ENCODE measurements at places on chromosomes 6 and 20.

- no peak for DNase-seq
Measured at GRCh38 chr20:51800872-51801121, 1.5 kb downstream of the SALL4 start.

GRCh38 chr6:786946-787763 lies 94.2 kb upstream of the EXOC2 start:
- no peak for DNase-seq

DNA sequence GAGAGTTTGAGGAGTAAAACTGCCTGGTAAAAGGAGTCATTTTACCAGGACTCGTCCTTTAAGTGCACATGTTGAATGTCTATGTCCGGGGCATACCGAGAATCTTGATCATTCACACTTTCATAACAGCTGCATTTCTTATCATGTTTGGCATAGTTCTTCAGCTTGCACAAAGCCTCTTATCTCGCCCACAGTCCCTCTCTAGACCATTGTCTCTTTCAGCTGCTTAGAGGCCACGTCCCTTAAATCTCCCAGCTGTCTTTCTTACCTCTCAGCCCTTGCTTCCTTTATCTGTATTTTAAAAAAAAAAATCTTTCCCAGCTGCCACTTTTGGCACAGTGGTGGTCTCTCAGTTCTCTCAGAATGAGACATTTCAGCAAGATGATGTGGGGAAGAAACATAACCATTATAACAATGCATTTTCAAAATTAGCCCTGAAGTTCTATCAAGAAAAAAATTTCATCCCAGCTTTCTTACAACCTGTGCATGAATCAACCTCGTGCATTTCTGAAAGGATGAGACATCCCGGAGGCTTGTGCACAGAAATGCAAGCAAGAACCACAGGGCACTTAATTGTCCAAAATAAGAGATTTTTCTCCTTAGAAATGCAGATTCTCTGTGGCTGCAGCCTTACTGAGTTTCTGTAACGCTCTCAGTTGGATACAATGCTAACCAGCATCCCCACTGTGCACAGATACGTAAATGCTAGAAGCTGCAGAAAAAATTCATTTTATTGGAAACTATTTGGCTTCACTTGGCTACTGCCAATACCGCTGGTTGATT lies 24.2 kb downstream of the RBM24 start:
- DNase-seq, result no peak

GRCh38 chr6:98653179-98653578 lies 181.2 kb upstream of the POU3F2 start:
- no peak for DNase-seq

GRCh38 chr20:57175397-57176010 lies 90.9 kb downstream of the BMP7 start:
- DNase-seq, result no peak

DNA sequence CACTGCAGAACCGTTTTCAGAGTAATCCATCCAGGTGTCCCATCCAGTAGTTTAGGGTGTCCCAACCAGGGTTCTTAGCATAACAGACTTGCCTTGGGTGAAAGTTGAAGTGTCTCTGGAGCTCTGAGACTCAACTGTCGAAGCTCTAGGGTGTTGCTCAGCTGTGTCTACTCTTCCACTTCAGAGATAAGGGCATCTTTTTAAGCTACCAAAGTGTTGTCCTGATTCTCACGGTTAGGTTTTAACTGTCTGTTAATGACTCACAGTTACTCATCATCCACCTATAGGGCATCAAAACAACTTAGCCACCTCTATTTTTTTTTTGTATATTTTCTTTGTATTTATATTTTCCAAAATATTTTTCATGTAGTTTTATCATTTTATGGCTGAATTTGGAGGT lies 36.9 kb upstream of the TBX18 start:
- no peak for DNase-seq

GRCh38 chr20:10217721-10218410 lies 764 bp upstream of the SNAP25 start:
- peak; percentile 40 for DNase-seq

GRCh38 chr20:36061754-36062153 lies 92.8 kb upstream of the EPB41L1 start:
- DNase-seq, result no peak

DNA sequence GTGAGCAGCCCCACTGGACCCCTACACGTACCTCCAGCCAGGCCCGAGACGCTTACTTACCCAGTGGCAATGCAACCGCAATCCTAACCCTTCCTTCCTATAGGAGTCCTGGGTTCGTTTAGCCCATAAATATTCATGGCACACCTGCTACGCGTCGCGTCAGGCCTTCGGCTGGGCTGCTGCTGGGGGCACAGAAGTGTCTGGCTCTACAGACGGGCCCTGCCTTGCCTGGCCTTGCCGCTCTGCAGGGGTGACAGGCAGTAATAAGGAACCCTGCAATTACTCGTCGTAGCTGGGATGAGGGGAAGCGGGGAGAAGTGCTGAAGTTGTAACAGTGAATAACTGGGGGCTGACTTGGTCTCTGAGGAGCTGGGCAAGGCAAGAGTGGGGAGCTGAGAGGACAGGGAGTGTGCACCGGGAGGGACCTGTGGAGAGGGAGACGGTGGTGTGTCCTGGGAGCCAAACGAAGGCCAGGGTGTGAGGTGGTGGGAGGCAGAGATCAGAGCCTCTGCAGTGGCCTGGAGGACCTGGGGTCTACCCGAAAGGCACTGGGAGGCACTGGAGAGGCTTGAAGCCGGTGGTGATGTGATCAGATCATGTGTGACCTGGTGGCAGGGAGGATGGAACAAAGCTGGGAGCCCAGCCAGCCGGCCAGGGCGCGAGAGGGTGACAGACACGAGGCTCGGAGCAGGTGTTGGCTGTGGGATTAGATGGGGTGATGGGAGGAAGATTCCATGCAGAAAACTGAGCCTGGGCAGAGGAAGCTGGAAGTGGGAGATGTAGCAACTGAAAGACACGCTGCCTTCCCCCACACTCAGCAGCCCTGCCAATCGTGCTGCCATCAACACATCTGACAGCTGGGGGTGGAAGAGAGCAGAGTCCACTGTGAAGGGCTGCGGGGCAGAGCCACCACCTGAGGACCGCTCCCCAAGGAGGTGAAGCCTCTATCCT lies 36.4 kb downstream of the PSMG4 start:
- DNase-seq, result no peak

DNA sequence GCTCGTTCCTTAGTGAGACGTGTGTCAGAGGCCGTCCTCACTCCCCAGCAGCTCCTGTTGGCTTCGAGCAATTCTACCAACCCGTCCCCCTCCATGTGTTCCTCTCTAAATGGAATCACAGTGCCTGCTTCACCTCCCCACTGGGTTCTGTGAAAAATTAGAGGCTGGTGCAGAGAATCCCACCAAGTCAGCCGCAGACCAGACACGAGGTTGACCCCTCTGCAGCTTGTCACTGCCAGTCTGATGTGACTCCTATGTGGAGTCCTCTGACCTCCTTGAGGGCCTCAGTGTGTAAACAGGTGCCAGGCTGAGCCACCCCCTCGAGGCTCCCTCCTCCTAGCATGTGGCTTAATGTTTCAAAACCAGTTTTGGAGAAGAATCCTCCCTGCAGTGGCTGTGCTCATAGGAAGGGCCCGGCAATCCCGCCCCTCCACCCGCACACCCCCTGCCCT lies 12.6 kb upstream of the IRF4 start:
- DNase-seq, result no peak

DNA sequence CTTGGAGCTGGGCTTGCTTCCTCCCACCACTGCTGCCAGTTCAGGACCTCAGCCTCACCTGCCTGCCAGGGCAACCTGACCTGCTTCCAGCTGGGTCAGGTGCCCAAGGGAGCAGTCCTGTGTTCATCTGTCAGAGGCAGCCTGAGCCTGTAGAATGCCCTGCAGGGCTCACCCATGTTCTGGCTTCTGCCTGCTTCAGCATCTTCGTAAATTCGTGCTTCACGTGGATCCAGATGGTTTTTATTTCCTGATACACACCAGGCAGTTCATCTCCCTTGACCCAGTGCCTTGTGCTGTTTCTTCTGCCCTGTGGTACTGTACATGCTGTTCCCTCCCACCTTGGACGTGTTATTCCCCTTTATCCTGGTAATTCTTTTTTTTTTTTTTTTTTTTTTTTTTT lies 50.2 kb downstream of the ARID1B start:
- DNase-seq, result no peak

GRCh38 chr6:14754751-14755513 lies 490.9 kb upstream of the JARID2 start:
- DNase-seq, result no peak

GRCh38 chr6:2037237-2037926 lies 208.0 kb downstream of the GMDS start:
- no peak for DNase-seq

DNA sequence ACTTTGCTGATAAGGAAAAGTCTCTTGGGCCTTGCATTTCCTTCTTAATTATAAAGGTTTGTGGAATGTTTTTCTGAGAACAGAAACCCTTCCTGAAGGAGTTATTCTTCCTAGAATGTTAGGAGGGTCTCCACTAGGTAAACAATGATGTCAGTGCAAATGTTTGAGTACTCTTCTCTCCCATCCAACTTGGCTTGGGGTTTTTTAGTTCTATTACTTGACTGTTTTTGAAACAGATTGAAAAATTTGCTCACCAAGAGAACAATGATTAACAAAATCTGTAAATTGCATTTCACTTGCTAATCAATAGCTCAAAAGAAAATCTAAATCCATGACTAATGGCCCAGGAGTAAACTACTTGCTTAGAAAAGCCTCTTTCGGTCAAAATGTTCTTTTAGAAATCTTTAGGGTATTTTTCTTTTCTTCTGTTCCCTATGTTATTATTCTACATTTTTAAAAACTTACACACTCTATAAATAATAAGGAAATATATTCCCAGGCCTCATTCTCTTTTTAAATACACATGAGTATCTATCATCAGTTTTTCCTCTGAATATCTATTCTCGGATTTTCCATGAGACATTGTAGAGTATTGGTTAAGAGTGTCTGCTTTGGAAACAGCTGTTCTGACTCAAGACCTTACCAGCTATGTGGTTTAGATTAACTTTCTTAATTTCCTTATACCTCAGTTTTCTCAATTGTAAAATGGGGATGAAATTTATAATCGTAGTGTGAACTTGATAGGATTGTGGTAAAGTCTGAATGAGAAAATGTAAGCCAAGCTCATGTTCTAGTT lies 234.2 kb upstream of the CITED2 start:
- no peak for DNase-seq

DNA sequence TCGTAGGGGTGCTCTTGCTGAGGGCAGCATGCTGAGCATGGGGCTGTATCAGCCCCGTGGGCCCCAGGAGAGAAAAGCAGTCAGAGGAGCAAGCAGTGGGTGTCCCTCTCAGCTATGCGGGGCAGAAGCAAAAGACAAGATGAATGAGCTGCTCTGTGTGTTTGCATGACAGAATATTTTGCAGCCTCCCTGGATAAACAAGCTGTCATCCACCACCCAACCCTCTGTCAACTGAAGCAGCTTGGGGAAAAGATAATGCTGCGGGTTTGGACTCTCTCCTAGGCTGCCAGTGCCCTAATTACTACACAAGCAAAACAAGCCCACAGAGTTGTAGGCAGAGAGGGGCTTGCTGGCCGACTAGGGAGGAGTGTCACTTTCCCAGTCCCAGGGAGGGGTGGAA lies 82.3 kb upstream of the PTPRT start:
- DNase-seq, result no peak

DNA sequence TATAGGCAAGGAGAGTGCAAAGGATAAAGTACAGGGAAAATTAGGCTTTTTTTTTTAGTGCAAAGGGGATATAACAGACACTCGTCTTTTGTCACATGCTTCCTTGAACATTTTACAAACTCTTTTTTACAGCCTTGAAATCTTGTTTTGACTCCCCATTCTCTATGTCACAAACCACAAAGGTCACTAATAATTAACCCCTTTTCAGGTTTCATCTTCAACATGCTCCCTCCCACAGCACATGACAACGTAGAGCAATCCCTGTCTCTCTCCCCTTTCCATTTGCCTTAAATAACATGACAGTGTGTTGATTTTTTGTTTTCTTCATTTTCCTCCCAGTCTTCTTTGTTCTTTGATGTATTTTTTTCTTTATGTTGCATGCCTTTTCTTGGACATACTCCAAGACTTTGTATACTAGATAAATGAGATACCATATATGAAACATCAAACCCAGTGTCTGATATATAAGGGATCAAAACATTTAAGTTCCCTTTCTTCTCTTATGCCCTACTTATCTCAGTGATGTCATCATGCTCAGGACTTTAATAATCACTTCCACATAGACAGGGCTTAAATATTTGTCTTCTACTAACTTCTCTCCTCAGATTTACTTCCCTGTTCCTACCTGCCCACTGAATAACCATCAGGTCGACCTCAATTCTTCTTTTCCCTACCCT lies 378.7 kb upstream of the HSF2 start:
- no peak for DNase-seq

DNA sequence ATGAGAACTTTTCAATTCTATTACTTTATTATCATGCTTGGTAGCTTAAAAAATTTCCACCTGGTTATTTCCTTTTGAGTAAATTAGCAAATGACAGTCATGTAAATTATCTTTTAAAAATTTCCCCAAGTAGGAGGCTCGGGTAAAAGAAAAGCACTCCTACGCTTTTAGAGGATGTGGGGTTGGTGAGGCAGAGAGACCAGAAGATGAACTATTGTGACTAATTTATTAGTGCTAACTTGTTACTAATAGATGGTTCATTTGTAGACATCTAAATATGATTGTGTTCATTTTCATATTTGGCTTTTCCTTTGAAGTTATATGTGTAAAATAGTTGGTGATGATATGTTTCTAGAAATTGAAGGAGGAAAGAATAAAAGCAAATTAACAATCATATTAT lies 27.0 kb downstream of the ZNF292 start:
- no peak for DNase-seq

DNA sequence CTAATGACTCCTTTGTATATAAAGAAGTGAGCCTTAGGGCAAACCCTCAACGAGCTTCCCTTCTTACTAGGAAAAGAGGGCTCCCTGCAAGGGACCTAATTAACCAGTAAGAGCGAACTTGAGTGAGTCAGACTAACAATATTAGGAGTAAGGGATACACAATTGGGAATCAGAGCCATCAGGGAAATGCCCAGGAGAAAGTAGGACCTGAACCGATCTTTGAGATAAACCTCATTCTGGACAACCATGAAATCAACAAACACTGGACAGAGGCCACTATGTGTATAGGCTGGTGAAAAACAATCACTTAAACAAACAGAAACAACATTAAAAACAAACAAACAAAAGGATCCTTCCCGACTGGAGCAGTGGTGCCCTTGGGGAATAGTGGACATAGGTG lies 120.8 kb downstream of the EDN1 start:
- DNase-seq, result no peak

GRCh38 chr20:51481341-51481914 lies 61.1 kb downstream of the NFATC2 start:
- no peak for DNase-seq

DNA sequence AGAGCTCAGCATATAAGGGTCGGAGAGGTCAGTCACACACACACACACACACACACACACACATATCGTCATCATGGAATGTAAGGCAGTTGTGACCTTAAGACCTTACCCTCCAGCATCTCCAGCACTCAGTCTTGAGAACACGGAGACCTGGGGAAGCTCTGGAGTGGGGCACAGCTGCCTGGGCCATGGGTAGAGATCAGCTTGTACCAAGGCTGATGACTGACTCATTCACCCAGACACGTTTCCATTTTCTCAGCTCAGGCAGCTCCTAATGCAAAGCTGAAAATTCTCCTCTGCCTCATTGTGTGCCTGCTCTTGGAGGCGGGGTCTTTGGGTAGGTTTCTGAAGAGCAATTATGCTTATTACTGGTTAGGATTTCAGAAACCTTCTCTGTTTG lies 38.3 kb upstream of the PDYN start:
- no peak for DNase-seq
